Activated naive CD4-positive, alpha-beta T cell treated with anti-CD3 and anti-CD28 coated beads, Interleukin-2, amount 50 U/mL, for 72 hours (primary cell): ENCODE measurements at places on chromosomes 1 and 21.

DNA sequence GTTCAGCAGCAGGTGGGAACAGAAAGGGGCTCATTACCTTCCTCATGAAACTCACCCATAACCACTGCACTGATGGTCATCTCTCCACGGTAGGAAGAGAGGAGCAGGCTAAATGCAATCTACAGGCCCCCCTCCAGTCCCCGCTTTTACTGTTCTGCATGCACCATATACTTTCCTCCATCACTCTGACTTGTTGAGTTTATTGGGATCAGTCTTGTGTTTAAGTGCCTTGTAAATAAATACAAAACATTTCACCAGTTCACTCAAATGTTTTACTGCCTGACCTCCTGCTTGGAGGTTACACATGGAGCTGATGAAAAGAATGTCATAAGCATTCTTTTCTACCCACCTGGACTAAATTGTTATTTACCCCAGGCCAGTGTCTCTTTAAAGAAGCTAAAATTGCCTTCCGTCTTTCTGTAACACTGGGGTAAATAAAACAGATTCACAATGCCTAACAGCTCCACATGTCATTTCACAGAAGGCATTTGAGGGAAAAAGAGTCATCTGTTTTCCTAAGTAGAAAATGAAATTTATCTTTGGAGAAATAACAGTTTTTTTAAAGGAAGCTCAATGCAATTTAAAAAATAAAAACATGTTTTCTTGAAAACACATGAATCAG, 30.7 kb downstream of the PTPN14 start:
- DNase-seq, result no peak

- no peak for DNase-seq
Measured at GRCh38 chr1:204077979-204078696, 5.2 kb downstream of the SOX13 start.

GRCh38 chr1:32969566-32969965, 5.0 kb upstream of the RNF19B start:
- no peak for DNase-seq

DNA sequence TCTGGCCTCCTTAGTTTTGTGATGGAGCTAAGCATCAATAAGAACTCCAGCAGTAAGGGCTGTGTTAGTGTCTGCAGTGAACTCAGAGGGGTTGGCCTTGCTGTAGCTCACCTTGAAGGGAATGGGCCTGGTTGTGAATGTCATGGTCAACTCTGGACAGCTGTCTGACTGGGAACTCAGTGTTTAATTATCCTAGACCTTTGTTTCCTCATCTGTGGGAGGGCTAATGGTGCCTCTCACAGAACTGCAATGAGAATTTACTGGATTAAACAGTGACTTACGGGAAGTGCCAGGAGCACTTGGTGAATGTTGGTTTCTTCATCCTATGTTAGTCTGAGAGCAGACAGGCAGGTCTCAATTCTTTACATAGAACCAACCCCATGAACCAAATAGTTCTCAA, 23.7 kb downstream of the HMGCS2 start:
- no peak for DNase-seq

GRCh38 chr1:198007687-198008607, 90.8 kb downstream of the LHX9 start:
- DNase-seq, result no peak

DNA sequence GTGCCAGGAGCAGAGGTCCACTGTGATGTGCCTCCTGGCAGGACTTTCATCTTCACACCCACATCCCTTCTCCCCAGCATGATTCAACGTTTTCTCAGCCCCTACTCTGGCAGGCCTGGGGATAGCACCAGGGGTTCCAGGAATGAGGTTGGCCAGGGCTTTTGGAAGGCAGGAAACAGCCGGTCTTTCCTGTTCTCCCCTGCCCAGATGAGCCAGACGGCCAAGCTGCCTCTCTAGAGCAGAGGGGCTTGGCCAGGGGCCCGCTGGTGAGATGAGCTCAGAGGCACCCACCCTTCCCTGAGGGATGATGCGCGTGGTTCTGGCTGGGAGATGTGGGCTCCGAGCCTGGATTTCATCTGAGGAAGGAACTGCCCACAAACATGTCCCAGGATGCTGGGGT, 4.3 kb upstream of the MFAP2 start:
- no peak for DNase-seq

DNA sequence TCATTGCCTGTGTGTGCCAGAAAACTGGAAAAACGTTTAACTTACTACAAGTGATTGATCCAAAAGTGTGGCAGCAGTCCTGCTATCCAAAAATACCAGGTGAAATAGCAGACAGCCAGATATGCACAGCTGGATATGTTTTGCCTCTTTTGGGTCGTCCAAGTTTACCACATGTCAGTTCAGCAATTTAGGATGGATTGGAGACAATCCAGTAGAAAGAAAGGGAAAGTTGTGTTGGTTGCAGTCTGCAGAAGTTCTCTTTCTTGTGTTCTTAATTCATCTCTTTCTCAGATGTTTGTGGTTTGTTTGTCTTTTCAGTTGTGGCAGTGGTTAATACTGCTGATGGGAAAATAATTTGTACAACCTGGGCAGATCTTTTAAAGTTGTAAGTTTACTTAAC, 645.0 kb downstream of the PTPRC start:
- no peak for DNase-seq

DNA sequence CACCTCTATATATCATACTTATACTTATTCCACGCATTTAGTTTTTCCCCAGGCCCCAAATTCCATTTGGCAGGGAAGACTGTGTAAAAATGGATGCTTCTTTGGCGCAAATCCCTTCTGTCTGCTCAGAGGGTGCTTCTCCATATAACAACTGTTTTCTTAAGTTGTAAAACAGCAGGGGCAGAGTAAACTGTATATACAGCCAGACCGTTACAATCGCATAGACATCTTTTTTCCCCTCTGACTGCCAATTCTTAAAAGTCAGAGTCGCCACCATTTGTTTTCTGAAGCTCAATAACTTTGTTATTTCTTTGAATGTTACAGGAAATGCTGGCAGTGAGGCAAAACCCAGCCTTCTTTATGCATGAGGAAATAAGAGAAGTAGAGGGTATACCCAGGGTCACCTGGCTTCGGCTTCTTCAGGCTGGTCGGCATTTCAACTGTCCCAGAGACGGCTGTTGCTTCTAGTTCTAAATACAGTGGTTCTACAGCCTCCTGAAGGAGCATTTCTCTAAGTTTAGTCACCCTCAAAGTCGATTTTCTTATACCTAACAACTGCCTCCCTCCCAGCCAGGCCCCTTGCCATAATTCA, 188.4 kb downstream of the CLIC6 start:
- no peak for DNase-seq

GRCh38 chr1:204206121-204206520, 7.7 kb downstream of the GOLT1A start:
- no peak for DNase-seq

GRCh38 chr1:27588256-27589232, 15.4 kb downstream of the AHDC1 start:
- DNase-seq, result no peak

DNA sequence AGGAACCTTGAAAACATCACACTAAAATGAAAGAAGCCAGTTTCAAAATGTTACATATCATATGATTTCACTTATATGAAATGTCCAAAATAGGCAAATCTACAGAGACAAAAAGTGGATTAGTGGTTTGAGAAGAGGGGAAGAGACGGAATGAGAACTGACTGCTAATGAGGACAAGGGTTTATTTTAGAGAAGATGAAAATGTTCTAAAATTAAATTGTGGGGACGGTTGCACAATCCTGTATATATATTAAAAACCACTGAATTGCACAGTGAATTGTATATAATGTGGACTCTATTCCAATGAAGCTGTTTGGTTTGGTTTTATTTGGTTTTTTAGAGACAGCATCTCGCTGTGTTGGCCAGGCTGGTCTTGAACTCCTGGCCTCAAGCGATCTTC, 35.6 kb downstream of the PRPF38A start:
- DNase-seq, result no peak

- no peak for DNase-seq
Measured at GRCh38 chr1:233412812-233413211, 85.3 kb downstream of the MAP3K21 start.

DNA sequence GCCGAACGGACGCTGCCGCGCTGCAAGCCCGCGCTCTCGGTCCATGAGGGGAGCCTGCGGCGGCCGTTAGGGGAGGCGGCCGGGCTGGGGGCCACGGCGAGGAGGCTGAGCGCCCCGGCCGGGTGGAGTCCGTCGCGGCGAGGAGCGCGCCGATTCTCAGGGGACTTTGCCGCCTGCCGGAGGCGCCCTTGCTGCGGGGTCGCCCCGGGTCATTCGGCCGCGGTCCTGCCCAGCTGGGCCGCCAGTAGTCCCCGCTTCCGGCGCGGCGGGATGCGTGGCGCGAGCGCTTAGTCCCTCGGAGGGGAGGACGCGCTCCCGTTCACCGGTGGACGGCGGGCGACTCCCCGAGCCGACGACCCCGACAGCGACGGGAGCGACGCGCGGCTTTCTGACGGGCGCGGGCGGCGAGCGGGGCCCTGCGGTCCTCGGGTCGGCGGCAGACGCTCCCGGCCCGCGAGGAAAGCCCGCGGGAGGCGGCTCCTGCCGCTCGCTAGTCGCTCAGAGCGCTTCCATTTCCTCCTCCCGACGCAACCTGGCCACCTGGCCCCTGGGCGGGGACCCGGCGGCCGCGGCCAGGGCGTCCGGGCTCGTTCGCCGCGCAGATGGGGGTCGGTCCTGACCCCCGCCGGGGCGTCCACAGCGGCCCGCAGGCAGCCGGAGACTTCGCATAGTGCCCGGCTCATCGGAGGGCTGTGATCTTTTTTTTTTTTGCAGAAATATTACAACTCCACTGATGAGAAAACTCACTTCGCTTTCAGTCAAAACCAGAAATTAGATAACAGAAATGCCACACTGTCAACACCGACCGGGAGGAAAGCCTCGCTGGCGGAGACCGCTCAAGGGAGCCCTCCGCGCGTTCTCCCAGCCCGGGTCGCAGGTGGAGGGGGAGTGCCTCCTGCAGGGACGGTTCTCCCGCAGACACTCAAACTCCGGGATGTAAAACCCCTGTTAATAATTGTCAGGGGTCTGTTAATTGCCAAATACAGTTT, 641 bp upstream of the ZBTB21 start:
- DNase-seq, result peak; percentile 38

DNA sequence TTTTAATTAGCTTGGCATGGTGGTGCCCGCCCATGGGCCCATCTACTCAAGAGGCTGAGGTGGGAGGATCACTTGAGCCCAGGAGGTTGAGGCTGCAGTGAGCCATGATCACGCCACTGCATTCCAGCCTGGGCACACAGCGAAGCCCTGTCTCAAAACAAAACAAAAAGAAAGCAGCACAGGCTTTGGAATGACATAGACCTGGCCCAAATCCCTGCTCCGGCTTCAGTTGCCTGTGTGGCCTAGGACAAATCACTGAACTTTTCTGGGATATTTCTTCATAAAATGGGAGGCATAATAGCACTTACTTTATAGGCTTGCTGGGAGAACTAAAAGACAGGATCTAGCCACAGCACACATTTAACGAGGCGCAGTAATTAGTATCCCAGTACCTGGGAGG, 2.4 kb downstream of the PEAR1 start:
- no peak for DNase-seq

GRCh38 chr21:20329636-20330035, 668.6 kb upstream of the NCAM2 start:
- DNase-seq, result no peak

- no peak for DNase-seq
Measured at GRCh38 chr1:90579212-90579802, 137.8 kb downstream of the BARHL2 start.

DNA sequence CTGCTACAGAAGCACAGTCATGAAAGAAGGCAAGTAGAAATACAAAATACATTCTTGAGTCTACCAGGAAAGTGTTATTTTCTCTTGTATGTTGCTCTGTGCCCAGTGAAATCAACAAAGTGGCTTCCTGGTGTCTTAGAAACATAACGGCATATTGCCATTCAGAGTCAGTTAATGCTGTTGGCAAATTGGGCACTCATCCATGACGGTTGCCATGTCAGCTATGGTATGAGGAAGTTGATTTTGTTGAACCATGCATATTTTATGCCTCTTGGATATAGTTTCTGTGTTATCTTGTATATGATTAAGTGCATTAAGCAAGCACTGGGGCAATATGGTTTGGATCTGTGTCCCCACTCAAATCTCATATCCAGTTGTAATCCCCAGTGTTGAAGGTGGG, 153.1 kb upstream of the CXADR start:
- DNase-seq, result no peak
